ENCODE measurements at places on chromosomes 13 and 19.

DNA sequence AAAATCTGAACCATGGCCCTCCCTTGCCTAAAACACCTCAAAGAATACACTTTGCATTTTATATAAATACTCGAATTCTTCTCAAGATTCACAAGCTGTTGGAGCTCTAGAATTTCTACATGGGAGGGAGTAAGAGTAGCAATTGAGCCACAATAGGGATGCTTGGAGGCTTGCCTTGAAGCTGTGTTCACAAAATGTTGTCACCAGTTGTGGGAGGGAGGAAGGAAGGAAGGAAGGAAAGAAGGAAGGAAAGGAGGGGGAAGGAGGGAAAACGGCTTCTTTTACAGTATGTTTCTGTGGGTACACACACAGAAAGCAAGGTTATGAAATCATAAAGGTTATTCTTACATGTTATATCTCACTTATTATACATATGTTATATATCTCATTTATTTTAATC is 128.6 kb upstream of the PEG3 start:
- DNase-seq: no peak

DNA sequence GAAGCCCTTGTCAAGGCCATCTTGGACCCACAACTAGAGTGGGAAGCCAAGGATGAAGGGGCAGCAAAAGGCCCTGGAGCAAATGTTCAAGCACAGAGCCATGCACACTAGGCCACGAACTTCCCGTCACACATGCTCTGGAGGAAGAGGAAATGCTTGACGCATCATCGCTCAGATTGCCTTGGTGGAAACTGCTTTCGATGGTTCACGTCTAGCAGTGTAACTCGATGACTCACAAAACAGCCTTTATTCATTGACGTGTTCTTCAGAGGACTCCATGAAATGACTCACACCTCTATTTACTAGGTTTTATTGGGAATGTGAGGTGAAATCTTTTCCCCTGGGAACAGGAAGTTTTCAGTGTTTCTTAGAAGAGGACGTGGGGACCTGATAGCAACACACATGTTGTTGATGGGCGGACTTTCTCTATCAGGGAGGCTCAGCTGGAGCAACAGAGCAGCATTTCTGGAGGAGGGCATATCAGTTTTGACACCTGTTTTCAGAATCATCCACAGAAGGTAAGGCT is 79.8 kb upstream of the FLT1 start:
- DNase-seq: peak; percentile 3

GRCh38 chr19:31706691-31707620 is 357.7 kb upstream of the TSHZ3 start:
- DNase-seq: no peak

DNA sequence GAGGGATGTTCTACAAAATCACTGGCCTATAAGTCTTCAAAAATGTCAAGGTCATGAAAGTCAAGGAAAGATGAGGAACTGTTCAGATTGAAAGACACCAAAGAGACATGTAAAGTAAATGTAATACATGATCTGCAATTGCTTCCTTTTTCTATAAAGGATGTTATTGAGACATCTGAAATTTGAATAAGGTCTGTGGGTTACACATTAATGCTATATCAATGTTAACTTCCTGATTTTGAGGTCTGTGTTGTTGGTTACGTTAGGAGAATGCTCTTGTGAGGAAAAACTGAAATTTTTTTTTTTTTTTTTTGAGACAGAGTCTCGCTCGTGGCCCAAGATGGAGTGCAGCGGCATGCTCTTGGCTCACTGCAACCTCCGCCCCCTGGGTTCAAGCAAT is 197.4 kb downstream of the RGCC start:
- no peak for DNase-seq

DNA sequence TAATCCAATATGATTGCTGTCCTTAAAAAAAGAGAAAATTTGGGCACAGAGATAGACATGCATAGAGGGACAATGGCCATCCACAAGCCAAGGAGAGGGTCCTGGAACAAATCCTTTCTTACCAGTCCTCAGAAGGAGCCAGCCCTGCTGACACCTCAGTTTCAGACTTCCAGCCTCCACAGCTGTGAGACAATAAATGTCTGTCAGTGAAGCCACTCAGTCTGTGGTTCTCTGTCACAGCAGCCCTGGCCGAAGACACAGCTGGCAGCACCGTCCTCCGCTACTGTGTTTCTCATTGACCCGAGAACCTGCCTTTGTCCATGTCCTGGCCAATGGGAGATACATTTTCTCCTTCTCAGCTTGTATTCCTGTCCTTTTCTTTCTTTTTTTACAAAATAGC is 207.9 kb downstream of the TM9SF2 start:
- DNase-seq: no peak

Data from stimulated activated CD4-positive, alpha-beta T cell treated with anti-CD3 and anti-CD28 coated beads, Interleukin-12 subunit alpha, Interleukin-12 subunit beta, amount 100 ng/mL, for 4 hours (primary cell).